ENCODE measurements at places on chromosomes 5 and 9.

DNA sequence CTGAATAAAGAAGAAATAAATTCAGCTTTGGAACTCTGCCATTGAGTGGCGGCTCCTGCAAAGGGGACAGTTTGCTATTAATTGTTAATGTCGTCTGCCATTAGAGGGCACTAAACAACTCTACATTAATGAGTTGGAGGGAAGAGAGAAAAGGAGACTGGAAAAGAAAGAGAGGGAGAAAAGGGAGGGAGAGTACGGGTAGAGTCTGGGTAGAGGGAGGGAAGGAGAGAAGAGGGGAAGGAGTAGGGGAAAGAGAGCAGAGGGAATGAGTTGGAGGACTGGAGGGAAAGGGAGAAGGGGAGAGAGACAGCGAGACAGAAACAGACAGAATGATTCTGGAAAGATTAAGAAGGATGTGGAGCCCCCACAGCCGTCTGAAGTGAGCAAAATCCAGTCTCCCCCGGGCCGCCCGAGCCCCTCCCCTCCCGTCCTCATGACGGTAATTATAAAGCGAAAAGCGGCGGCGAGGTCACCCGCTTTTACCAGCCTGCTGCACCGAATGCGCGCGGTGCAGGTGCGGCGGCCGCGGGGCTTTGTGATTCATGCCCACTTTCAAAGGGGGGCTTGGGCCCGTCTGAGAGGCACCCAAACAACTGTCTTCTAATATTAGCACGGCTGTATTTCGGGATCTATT lies 1.9 kb upstream of the FST start:
- no peak for DNase-seq

- no peak for DNase-seq
These were observed 15.3 kb downstream of the NOTCH1 start for GRCh38 chr9:136530461-136531089.

DNA sequence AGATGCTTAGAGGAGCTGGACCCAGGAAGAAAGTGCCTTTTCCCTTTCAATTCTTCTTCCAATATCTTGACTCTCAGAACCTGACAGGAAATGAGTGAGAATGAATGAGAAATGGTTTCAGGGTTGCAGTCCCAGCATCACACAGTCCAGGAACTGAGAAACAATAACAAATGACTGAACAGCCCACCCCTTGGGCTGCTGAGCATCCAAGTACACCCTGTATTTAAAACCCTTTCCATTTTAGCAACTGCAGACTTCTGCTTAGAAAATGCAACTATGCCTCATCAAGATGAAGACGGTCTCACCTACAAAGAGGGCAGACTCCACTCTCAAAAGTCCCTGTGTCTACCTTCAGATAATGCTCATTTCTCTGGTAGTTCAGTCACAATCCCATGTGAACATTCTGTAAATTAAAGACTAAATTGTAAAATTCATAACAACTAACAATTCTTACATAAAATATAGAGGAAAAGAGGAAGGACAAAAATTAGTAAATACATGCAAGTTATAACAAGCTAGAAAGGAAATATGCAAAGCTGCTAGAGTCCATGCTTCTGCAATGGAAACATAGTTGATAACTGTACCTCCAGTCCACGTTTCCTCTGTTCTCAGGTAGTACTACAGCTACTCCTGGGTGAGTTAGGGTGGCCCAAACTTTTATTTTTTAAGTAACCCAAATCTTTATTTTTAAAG lies 316.5 kb downstream of the ICE1 start:
- DNase-seq: no peak

- no peak for DNase-seq
These were observed 67.5 kb upstream of the MAMDC2 start for GRCh38 chr9:69976152-69976551.

DNA sequence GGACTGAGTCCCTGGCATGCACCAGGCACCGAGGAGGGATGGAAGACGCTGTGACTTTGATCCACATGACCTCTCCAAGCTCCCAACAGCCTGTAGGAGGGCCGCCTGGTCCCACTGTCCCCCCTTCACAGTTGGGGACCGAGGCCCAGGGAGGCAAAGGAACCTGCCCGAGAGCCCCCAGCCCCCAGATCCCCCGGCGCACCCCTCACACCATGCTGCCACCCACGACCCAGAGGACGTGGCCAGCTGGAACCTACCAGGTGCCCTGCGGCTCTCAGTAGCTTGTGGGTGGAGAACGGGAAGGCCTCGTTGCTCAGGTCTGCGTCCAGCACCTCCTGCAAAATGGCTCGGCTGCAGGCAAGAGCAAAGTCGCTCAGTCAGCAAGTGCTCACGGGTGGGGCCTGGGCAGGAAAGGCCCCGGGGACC lies 48.8 kb downstream of the DBH start:
- no peak for DNase-seq

DNA sequence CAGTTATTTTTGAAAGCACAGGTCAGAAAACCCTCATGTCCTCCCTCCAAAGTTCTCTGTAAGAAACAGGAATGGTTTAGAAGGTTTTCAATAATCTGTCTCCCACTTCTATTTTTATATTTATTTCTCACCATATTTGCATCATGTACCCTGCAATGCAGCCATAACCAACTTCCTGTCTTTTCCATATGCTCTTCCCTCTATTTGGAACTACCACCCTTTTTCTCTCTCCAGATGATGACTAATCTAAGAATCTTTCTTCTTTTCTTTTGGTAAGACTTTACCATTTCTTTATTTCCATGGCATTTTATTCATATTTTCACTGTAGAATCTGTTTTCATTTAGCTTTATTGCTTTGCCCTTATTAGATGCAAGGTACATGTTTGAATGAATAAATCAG lies 33.9 kb downstream of the MAN2A1 start:
- DNase-seq: no peak

DNA sequence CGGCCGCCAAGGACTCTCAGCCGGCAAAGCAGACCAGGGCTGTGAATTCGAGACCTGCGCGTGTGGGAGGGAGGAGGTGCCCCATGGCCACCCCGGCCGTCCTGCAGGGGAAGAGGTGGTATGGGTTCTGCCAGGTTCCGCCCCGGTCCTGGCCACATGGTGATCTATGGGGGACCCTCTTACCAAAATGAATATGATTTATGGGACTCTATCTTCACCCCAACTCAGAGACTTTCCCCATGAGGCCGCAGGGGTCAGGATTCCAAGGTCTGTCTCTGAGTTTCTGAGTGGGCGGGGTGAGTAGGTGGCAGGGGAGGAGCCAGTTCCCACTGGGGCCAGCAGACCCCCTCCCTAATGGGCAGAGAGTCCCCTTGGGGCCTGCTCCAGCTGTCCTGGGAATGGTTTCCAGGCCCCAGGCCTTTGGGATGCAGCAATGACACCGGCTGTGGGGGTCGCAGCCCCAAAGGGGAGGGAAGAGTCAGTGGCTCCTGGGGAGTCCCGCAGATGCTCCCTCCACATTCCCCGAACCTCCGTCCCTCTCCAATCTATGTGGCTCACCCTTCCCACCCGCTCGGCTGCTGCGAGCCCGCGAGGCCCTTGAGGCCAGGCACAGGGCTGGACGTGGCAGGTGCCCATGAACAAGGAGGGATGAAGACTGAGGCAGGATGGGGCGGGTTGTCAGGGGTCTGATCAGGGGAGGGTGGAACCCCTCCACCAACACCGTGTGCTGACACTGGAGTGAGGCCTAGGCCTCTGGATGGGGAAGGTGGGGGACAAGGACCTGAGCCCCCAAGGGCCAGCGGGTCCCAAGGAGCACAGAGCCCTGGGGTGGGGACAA lies 20.1 kb upstream of the NOTCH1 start:
- DNase-seq: no peak

- DNase-seq: no peak
These were observed 89.2 kb downstream of the FSTL4 start for GRCh38 chr5:133523013-133523658.

DNA sequence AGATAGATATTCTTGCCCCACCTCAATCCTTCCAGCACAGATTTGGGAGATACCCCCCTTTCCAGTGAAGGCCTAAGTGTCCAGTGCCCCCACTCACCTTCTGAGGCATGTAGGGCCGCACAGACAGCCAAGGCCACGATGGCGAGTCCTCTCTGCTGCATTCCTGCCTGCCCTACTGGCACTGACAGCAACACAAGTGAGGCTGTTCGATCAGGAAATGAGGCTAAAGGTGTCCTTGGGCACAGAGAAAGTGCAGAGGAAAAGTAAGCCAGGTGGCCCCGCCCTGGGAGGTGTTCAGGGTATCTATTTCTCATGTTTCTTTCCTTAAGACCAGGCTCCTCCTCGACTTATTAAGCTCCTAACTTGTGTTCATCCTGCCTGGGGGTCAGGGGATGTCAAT lies at the start of gene CCL28:
Gene CCL28, minus strand, starts transcription at position 236 of the 400 bp plus-strand sequence. Its CDS starts 75 bp downstream, at position 161.
- DNase-seq: no peak

DNA sequence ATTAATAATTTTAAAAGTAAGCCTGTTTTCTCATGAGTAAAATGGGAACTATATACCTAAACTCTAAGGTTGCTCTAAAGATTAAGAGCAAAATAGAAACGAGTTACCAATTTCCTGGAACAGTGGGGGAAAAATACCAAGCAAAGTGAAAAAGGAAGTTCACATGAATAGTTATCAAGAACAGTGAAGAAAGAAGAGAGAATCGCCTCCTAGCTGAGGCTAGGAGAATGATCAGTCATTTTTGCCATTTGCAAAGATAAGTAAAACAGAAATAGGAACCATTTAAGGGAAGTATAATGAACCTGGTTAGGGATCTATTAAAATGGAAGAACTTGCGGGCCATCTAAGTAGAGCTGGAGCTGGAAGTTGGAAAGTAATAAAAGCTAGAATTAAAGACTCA lies 50.7 kb downstream of the P4HA2 start:
- DNase-seq: no peak

- DNase-seq: no peak
These were observed 170.5 kb downstream of the DCP2 start for GRCh38 chr5:113147101-113147508.

GRCh38 chr9:89770531-89771174 lies 165.8 kb downstream of the GADD45G start:
- no peak for DNase-seq

GRCh38 chr5:61286446-61287132 lies 45.5 kb upstream of the ZSWIM6 start:
- no peak for DNase-seq

- no peak for DNase-seq
These were observed 4.6 kb upstream of the SUSD3 start for GRCh38 chr9:93053781-93054331.

GRCh38 chr5:110623874-110624273 lies 102.6 kb downstream of the TMEM232 start:
- no peak for DNase-seq

GRCh38 chr9:116112236-116112635 lies 41.4 kb upstream of the PAPPA start:
- DNase-seq: no peak

GRCh38 chr5:158977642-158978041 lies 122.1 kb downstream of the EBF1 start:
- DNase-seq: no peak

- DNase-seq: no peak
These were observed 33.6 kb downstream of the ERMP1 start for GRCh38 chr9:5799314-5799713.

- peak; percentile 19 for DNase-seq
These were observed 672 bp downstream of the MSANTD3 start for GRCh38 chr9:100427366-100428263.

DNA sequence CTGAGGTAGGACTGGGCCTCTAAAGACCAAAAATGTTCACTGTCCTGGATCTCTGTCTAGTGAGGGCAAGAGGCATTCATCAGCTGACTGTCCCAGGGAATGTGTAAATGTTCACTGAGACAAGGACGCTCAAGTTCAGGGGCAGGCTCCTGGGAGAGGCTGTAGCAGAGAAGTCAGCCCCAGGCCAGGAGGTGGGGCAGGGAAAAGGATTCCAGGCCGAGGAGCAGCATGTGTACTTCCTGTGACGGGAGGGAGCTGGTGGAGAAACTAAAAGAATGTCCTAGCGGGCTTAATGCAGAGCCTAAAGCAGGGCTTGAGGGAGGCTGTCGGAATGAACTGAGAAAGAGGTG lies 205.8 kb downstream of the GABBR2 start:
- DNase-seq: no peak

GRCh38 chr5:135950611-135951010 lies 4.2 kb downstream of the LECT2 start:
- DNase-seq: no peak

GRCh38 chr9:16103620-16104397 lies 551.0 kb downstream of the CCDC171 start:
- DNase-seq: no peak

DNA sequence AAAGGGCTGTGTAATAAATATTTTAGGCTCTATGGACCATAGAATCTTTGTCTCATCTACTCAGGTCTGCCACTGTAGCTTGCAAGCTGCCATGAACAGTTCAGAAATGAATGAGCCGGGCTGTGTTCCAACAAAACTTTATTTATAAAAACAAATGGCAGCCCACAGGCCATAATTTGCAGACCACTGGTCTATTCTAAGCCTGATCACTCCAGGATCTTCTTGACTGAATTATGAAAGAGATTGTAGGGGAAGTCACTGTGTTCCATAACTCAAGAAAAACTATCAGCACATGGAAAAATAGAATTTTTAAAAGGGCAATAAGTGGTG lies 11.4 kb upstream of the C1QTNF3 start:
- DNase-seq: no peak

DNA sequence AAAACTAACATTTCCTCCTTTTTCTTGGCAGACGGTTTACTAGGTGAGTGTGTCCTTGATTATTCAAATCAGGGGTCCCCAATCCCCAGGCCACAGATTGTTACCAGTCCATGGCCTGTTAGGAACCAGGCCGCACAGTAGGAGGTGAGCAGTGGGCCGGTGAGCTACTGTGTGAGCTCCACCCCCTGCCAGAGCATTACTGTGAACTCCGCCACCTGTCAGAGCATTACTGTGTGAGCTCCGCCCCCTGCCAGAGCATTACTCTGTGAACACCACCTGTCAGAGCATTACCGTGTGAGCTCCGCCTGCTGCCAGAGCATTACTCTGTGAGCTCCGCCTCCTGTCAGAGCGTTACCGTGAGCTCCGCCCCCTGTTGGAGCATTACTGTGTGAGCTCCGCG lies 14.3 kb upstream of the PDCD6 start:
- no peak for DNase-seq

GRCh38 chr9:108142504-108143201 lies 653.1 kb upstream of the KLF4 start:
- no peak for DNase-seq

DNA sequence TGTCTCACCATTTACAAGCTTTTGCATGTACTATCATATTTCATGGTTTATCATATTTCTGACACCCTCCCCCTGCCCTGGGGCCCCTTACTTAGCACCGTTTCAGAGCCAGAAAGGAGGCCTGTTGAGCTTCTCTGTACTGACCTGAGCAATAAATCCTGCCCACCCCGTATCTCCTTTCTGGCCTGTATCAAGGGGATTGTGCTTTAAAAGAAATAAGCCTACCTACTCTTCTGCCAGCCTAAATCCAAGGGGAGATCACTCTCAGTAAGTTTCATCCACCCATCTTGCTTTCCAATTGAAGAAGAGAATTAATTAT lies 54.0 kb upstream of the FST start:
- DNase-seq: no peak

- no peak for DNase-seq
These were observed 76.1 kb upstream of the OTULINL start for GRCh38 chr5:14505310-14506139.

All from stimulated activated CD8-positive, alpha-beta memory T cell treated with anti-CD3 and anti-CD28 coated beads, Interleukin-2, amount 100 ng/mL, for 48 hours (primary cell).